ENCODE measurements at places on chromosomes 5 and 9. TPM values are rescaled to one million over a fixed set of nuclear protein-coding genes. Genes with fewer than 3 reads are reported as not detected.

The TSSK1B gene
- not detected for polyA plus RNA-seq

The CDO1 gene
- polyA plus RNA-seq: 51.3 TPM

The OR13D1 gene
- polyA plus RNA-seq: not detected

The CERCAM gene
- 52.7 TPM for polyA plus RNA-seq

The SLC36A3 gene
- not detected for polyA plus RNA-seq

The TPD52L3 gene
- not detected for polyA plus RNA-seq

The OR1K1 gene
- polyA plus RNA-seq: not detected
